OCI-LY7 (cell line): ENCODE measurements at places on chromosomes 11 and 22.

DNA sequence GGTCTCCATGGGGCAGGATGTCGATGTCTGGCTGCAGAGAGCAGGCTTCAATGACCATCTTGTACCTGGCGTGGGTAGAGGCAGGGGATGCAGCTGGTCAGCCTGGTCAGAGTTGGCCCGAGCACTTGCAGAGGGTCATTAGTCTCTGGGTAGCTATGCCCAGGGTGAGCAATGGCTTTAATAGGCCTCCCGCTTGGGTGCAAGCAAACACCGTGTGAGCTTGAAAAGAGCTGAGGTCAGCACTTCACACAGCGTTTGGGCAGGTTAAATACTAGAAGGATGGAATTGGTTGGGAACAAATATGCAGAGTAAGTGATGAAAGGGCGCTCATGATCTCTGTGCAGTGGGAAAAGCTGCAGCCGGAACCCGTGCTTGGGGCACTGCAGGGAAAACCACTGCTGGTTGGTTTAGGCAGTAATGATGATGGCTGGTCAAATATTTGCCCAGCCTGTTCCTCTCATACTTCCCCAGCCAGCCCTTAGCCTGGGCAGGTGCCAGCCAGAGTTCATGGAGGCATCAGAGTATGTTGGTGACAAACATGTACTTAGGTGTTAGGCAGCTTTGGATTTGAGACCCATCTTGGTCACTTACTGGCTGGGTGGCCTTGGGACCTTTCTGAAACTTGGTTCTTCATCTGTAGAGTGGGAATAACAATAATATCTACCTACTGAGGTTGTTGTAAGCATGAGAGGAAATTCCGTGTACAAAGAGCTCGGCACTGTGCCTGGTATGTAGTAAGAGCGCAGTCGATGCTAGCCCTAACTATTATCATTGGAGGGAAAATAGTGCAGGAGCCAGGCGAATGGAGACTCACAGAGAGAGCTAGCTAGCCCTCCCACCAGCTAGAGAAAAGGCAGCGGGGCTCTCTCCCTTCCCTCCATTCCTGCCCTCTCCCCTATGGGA, 25.2 kb upstream of the KCNJ11 start:
- no peak for DNase-seq

- no peak for DNase-seq
Measured at GRCh38 chr11:121157756-121158155, 56.7 kb downstream of the TECTA start.

GRCh38 chr11:42462558-42463310, 849.1 kb upstream of the API5 start:
- DNase-seq, result no peak

DNA sequence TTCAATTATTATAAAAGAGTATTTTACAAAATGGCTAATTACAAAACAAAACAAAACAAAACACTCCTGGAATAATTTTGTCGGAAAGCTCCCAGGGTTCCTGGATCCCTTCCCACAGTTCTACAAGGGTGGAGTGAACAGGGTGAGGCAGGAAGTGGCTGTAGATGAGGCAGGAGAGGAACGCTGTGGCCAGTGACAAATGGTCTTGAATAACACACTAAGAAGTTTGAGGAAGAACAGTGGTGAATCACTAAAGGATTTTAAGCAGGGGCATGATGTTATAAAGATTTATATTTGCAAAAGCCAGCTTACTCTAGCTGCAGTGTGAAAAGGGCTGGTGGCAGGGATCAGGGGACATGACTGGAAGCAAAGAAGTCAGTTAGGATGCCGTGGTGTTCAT, 33.8 kb upstream of the APOA1 start:
- no peak for DNase-seq

GRCh38 chr11:78256962-78257361, 68.2 kb downstream of the USP35 start:
- DNase-seq, result no peak

- no peak for DNase-seq
Measured at GRCh38 chr11:14323118-14323676, 35.8 kb downstream of the RRAS2 start.

GRCh38 chr22:23772649-23773473, at the start of gene MMP11:
MMP11 (plus strand) TSS chr22:23772849; CDS start chr22:23772871, 22 bp downstream.
- DNase-seq, result peak; percentile 72

DNA sequence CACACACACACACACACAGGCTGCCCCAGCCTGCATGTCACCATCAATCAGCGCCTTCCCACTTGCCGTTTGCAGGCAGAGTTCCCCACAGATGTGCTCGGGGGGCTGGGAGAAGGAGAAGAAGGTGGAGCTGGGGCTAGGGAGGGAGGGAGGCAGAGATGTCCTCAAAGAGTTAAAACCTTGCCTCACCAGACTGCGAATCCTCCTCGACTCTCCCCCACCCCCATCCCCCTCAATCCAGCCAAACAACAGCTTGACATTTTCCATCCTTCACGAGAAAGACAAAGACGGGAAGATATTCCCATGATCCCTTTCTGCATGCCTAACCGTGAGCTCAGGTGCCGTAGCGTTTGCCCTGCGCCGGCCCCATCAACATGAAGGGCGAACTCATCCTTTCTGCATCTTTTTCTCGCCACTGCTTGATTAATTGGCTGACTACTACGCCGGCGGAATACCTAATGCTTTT, 365.5 kb downstream of the MIAT start:
- DNase-seq, result no peak

GRCh38 chr22:20781272-20781990, 7.5 kb downstream of the SERPIND1 start:
- DNase-seq, result no peak

GRCh38 chr22:46386312-46386711, 50.8 kb downstream of the TRMU start:
- DNase-seq, result no peak

DNA sequence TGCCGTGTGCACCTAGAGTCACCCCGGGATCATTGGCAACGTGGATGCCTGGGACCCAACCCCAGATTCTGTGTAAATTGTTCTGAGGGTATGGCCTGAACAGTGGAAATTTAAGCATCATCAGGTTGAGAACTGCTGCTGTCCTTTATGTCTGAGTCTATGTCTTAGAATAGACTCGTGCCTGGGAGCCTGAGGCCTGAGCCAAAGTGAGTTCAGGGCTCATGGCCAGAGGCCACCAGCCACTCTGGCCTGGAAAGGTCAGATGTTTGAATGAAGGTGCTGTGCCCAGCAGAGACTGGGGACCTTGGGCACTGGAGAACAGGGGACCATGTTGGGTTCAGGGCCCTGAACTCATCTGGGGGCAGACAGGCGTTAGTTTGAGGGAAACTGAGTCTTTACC, 91.1 kb downstream of the MYO18B start:
- no peak for DNase-seq

DNA sequence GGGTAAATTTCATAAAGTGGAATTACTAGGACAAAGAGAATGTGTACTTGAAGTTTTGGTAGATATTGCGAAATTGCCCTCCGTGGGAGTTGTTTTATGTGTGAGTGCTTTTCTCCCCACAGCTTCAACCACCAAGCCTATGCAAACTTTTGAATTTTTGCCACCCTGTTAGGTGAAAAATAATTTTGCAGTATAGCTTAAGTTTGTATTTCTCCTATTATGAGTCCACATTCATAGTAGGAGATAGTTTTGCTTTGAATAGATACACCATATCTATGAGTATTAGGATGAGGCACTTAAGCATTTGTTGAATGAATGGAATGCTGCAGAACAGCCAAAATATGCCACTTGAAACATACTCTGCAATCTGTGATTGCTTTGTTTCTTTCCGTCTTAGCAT, 43.6 kb downstream of the UVRAG start:
- no peak for DNase-seq

GRCh38 chr11:101428918-101429317, 154.9 kb downstream of the TRPC6 start:
- peak; percentile 48 for DNase-seq

- no peak for DNase-seq
Measured at GRCh38 chr11:120020981-120021380, 116.9 kb downstream of the TRIM29 start.

DNA sequence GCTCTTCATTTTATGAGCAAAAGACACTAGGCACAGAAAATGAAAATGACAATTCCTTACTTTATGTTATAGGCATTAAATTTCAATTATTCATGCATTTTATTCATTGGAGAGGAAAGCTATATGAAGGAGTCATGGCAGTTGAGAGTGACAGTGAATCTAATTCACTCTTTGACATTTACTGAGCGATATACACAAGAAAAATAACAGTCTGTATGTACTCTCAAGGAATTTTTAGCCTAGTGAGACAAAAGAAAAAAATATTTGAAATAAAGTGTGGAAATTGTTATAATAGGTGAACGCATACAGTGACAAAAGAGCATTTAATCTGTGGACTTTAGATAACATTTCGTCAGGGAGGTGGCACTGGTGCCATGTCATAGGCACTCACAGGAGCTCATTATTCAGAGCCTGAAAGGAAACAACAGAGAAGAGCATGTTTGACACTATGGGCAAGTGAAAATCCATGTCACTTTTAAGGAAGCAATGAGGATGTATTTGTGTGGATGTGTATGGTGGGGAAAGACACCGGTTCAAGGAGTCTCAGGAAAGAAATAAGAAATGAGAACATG, 323.1 kb downstream of the LUZP2 start:
- DNase-seq, result no peak

GRCh38 chr11:114074546-114075343, 15.2 kb downstream of the ZBTB16 start:
- no peak for DNase-seq

GRCh38 chr11:132332521-132332920, 962.1 kb downstream of the NTM start:
- DNase-seq, result no peak

DNA sequence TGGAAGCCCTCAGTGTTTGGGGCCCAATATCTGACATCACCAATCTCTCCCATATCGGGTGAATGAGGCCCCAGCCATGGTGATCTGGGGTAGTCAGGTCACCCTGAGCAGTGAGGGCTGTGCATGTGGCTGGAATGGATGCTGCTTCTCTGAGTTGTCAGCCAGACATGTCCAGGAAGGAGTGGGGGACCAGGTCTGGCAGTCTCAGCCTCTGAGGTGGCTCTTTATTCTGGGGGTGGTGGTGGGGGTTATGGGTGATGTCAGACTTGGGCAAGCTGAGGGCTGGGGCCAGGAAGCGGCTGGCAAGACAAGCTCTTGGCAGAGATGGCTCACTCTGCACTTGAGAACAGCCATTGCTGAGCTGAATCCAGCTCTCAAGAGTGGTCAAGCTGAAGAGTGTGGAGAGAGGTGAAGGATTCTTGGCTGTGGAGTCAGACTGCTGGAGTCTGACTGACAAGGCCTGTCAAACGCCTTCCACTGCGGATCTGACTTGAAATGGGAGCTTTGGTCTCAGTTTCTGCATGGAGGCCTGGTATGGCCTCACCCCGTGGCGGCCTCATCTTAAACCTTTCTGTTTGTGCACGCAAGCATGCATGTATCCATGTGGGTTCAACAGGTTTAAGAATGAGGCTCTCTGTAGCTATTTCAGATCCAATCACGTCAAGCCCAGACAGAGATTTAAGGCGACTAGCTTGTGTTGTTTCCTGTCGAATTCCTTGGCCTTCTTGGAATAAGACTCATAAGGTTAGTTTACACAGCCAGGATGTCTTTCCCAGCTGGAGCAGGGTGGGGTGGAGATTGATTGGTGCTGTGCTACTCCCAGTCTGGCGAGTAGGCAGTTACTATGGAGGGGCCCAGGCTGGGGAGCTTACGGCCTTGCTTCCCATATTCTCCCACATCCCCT, 83.9 kb upstream of the TIMP3 start:
- no peak for DNase-seq

DNA sequence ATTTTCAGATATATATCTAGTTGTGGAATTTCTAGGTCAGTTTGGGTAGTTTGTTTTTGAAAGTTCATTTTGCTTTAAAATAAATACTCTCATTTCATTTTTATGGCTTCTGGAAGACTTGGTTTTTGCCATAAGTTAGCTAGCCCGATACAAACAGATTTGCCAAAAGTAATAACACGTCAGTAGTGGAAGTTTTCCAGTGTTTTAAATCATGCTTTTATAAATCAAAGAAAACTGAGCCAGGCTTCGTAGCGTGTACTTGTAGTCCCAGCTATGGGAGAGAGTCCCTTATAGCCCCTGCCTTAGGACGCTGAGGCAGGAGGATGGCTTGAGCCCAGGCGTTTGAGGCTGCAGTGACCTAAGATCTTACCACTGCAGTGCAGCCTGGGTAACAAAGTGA, 21.7 kb upstream of the MICALL1 start:
- no peak for DNase-seq

DNA sequence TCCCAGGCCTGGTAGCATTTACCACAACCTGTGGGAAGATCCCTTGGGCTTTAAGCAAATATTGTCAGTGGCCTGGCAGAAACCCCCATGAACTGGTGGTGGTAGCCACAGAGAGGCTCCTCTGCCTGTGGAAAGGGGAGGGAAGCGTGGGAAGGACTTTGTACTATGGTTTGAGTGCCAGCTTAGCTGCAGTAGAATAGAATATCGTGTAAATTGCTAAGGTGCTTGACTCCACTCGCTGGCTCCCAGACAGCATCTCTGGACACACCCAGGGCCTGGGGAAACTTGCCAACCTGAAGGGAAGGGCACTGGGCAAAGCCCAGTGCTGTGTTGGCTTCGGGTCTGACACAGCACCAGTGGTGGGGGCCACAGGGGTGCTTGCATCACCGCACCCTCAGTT, 52.6 kb downstream of the XRRA1 start:
- DNase-seq, result no peak

GRCh38 chr11:2858995-2859698, 26.4 kb downstream of the CDKN1C start:
- no peak for DNase-seq

DNA sequence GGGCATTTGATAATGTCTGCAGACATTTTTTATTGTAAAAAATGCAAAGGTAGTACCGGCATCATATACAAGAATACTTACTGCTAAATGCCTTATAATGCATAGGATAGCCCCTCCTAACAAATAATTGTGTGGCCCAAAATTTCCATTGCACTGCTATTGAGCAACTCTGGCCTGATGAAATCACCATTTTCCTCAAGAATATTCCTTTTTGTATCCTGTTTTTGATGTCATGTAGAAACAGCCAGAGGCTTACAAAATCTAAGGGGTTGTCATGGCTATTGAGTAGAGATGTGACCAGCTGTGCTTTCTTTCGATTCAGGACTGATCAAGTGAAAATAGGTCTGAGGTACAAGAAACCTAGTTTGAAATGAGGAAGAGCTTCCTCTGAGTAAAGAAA, 854.3 kb downstream of the KCNA4 start:
- no peak for DNase-seq

GRCh38 chr11:76292583-76293188, 86.4 kb upstream of the WNT11 start:
- DNase-seq, result no peak

- DNase-seq, result no peak
Measured at GRCh38 chr11:44793350-44794090, 66.8 kb downstream of the TSPAN18 start.
